Activated CD4-positive, alpha-beta memory T cell treated with anti-CD3 and anti-CD28 coated beads, Interleukin-2, amount 10 ng/mL, durations not matched to agents 7 days and 5 days (primary cell): ENCODE measurements at places on chromosomes 12 and 14. TPM values are rescaled to one million over a fixed set of nuclear protein-coding genes. Genes with fewer than 3 reads are reported as not detected.

GRCh38 chr12:120703311-120703942 is 6.8 kb upstream of the UNC119B start:
- no peak for DNase-seq

GRCh38 chr12:25975682-25976081 is 17.2 kb downstream of the RASSF8 start:
- DNase-seq: no peak

GRCh38 chr12:56900583-56900982 is 33.6 kb downstream of the SDR9C7 start:
- no peak for DNase-seq

GRCh38 chr12:32107359-32108267 is 966 bp downstream of the BICD1 start:
- peak; percentile 22 for DNase-seq

DNA sequence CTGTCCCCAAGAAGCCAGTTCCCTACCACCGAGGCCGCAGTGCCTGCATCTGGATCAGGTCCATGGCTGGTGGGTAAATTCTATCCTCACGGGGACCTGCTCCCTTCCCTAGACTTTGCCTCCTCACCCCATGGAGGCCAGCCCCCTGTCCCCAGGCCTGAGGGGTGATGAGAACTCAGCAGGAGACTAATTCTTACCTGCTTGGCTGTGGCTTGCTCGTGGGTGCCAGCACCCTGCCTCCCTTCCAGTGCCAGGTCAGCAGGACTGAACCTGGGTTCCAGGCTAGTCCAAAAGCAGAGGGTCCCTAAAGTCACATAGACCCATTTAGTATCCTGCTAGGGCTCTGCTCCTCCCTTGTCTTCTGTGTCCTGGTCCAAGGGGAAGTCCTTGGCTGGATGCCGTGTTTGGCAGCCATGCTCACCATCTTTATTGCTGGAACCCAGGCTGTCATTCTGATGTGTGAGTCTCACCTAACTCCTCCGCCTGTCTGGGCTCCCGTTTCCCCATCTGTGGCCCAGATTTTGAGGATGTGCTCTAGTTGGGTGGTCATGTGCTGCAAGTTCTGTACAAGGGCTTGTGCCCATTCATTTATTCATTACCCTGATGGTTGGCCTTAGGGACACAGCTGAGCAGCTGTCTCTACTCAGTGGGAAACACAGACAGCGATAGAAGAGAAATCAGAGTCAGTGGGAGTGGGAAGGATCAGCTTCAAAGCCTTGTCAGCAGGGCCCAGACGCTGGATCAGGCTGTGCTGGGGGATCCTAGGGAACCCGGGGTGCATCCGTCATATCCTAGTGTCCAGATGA is 949 bp downstream of the PLBD2 start:
- no peak for DNase-seq

GRCh38 chr14:48973151-48973550 is 613.0 kb downstream of the RPS29 start:
- DNase-seq: no peak

- no peak for DNase-seq
These were observed 97.9 kb downstream of the RERGL start for GRCh38 chr12:17992002-17992656.

GRCh38 chr12:49644620-49644994 is 21.2 kb downstream of the PRPF40B start:
- peak; percentile 83 for DNase-seq

DNA sequence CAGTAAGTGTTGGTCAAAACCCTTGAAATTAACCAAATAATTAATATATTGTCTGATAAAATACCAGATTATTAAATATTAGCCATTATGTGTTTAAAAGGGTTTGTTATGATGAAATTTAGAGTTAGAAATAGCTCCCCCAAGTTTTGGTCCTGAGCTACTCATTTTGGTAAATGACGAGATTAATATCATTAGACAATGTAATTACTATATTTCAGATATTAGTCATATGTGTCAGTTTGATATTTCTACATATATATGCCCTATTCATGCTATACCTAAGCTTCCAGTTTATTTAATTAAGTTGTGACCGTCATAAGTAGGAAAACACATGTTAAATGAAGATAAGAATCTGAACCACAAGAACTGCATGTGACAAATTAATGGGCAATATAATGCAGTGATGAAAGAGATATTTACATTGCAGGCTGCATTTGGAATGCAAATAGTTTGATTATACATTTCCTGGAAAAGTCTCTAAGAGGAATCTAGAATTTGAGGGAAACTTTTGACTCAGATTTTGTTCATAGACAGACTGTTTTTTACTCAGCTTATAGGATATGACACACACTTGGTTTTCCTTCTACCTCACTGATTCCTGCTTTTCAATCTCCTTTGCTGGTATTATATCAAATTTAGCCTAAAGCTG is 70.5 kb downstream of the TBC1D30 start:
- no peak for DNase-seq

GRCh38 chr14:67618617-67619063 is 1.1 kb upstream of the ARG2 start:
- DNase-seq: no peak

DNA sequence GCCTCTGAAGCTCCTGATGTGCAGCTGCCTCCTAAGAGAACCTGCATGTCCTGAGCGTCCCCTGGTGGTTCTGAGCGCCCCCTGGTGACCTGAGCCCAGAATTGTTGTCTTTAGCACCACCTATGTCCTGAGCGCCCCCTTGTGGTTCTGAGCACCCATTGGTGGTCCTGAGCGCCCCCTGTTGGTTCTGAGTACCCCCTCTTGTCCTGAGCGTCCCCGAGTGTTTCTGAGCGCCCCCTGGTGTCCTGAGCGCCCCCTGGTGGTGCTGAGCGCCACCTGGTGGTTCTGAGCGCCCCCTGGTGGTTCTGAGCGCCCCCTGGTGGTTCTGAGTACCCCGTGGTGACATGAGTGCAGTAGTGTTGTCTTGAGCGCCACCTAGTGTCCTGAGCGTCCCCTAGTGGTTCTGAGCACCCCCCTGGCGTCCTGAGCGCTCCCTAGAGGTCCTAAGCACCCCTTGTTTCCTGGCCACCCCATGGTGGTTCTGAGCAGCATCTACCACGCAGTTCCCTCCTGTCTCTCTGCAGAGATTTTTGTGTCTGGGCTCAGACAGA is 782.5 kb downstream of the TMEM121 start:
- peak; percentile 92 for DNase-seq

- DNase-seq: no peak
These were observed 232.1 kb downstream of the NAV3 start for GRCh38 chr12:78062786-78063185.

- no peak for DNase-seq
These were observed 228.4 kb downstream of the SPTSSA start for GRCh38 chr14:34233619-34234018.

DNA sequence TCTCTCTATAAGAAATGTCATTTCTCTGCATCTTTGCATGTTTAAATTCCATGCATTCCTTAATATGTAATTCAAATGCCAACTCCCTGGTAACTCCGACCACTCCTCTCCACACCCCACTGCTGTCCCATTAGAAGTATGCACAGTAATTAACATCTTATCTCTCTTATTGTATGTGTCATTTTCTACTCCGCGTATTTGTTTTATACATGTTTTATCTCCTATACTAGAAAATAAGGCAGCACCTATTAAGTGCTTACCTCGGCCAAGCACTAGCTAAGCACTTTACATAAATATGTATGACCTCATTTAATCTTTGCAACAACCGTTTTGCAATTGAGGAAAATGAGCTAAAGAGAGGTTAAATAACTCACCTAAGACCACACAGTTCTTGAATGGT is 469.8 kb downstream of the BCAT1 start:
- DNase-seq: no peak

GRCh38 chr12:3604748-3605586 is 114.0 kb downstream of the PRMT8 start:
- DNase-seq: no peak

MARS1 gene
- 262 TPM for total RNA-seq

SERPINA9 gene
- not detected for total RNA-seq

HOXC12 gene
- not detected for total RNA-seq
